ENCODE measurements at places on chromosomes 5 and 9.

GRCh38 chr5:14716755-14717752, 52.5 kb downstream of the OTULIN start:
- no peak for DNase-seq

DNA sequence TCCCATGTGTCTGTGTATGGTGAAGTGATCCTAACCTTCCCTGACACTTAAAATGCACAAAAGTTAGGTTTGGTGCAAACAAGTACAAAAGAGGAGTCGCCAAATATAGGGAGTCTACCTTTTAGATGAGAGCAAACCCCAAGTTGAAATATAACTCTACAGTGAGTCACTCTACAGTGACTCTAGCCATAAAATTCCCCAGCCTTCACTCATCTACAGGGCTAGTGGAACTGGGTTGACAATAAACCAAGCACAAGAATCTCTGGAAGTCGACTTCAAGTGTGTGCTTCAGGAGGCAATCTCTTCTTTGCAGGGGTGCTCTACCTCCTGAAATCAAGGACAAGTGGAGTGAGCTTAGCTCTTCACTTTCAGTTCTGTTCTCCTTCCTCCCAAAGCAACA, 3.3 kb downstream of the SHISAL2B start:
- DNase-seq, result no peak

GRCh38 chr5:149632311-149633251, 51.3 kb downstream of the ARHGEF37 start:
- DNase-seq, result peak; percentile 19

DNA sequence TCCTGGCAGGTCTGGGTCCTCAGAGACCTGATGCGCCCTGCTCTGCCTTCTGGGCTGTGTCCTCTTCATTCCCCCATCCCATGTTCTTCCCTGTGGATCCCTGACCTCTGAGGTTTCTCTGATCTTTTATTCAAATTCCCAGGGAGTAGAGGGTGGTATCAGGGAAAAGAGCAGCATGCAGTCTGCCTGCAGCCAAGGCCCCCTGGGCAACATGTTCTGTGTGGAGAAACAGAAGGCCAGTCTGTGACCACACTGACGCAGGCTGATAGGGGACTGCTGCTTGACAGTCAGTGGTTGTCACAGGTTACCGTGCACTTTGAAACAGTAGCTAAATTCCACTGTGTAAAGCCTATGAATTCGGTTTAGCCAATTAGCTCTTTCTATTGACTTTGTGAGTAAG, 156.6 kb upstream of the IRX2 start:
- no peak for DNase-seq

- no peak for DNase-seq
Observed at GRCh38 chr5:10377081-10377480, 23.6 kb downstream of the MARCHF6 start.

- no peak for DNase-seq
Observed at GRCh38 chr5:67166460-67167285, 29.9 kb downstream of the CD180 start.

GRCh38 chr5:31992377-31992776, 181.7 kb downstream of the GOLPH3 start:
- no peak for DNase-seq

DNA sequence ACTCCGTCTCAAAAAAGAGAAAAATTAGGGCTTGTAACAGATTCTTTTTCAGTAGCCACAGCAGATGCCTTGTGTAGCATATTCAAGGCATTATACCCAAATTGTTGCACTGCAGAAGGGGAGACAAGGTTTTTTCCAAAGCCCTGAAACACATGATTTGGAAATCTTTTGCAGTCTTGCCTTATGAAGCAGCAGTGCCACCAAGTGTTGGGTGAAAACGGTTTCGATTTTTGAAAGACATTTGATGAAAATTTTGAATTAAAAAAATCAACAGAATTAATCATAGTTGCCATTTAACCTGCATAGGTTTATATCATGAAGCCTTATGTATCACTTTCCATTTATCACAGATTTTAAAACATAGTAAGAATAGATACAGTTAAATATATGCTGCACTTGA, 479.5 kb downstream of the TAF11L14 start:
- no peak for DNase-seq

- no peak for DNase-seq
Observed at GRCh38 chr5:88875341-88876234, 7.4 kb downstream of the MEF2C start.

Measured in NCI-H510A treated with DMSO at 0.1 percent for 48 hours (cell line).